Anterior cingulate cortex (tissue), 58 donors: ENCODE measurements at places on chromosomes 6 and 20.
A peak's percentile ranks its signal among the peaks of the same experiment; 100 is the strongest.

GRCh38 chr6:81749707-81750106 lies 2.8 kb downstream of the TENT5A start:
- DNase-seq = no peak

DNA sequence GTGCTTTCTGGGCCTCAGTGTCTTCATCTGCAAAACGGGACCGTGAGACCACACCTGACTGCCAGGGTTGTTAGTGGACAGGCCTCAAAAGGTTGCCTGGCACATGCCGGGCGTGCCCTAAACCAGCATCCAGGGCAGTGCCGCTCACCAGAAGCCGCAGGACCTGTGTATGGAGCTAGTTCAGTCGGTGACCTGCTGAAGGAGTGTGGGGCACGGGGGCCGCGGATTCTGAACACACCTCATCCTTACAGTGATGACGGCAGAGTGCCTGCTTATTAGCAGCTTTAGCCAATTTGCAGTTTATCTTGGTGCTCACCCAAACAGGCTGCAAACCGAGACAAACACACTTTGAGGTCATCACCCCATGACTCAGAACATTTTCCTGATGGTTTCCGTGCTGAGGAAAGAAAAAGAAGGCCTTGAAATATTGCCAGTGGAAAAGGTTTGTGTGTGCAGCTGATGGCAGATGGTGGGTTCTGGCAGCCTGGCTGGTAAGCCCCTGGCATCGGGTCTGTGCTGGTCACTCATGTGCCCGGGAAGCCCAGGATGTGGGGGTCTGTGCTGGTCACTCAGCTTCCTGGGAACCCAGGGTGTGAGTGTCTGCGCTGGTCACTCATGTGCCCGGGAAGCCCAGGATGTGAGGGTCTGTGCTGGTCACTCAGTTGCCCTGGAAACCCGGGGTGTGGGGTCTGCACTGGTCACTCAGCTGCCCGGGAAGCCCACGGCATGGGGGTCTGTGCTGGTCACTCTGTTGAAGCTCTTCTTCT lies 153.8 kb downstream of the ERMARD start:
- no peak for DNase-seq

DNA sequence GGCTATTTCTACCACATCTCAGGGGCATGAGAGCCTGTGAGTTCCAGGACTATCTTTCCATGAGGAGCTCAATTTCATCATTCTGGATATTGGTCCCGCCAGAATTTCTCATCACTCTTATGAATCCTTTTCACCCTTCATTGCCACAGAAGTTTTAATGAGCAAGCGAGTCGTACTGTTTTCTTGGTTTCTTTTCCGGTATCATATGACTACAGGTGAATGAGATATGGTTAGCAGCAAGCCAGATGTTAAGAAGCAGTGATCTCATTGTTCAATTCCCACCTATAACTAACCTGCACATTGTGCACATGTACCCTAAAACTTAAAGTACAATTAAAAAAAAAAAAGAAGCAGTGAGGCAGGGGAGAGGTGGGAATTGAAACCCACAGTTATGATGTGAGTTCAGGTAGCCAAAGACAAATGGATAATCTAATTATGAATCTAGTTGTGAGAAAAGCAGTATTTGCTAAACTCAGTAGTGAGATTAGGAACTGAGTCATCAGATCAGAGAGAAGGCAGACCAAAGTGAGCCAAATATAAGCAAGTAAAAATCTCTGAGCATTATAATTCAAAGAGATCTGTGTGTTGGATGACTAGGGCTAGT lies 78.0 kb upstream of the ELOVL5 start:
- DNase-seq = no peak

GRCh38 chr20:48192109-48192508 lies 406.8 kb upstream of the SULF2 start:
- no peak for DNase-seq

DNA sequence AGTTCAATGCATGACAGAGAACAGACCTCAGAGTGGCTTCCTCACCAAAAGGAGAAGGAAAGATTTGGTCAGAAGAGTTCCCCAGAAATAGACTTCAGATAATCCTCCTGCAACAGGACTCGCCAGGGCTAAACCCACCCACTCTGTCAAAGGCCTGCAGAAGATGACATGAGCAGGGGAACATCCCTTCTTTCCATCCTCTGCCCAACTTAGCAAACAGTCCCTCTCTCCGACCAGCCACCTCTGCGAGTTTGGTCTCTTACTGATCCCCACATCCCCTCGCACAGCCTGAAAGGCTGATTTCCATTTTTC lies 7.5 kb downstream of the NFATC2 start:
- no peak for DNase-seq

DNA sequence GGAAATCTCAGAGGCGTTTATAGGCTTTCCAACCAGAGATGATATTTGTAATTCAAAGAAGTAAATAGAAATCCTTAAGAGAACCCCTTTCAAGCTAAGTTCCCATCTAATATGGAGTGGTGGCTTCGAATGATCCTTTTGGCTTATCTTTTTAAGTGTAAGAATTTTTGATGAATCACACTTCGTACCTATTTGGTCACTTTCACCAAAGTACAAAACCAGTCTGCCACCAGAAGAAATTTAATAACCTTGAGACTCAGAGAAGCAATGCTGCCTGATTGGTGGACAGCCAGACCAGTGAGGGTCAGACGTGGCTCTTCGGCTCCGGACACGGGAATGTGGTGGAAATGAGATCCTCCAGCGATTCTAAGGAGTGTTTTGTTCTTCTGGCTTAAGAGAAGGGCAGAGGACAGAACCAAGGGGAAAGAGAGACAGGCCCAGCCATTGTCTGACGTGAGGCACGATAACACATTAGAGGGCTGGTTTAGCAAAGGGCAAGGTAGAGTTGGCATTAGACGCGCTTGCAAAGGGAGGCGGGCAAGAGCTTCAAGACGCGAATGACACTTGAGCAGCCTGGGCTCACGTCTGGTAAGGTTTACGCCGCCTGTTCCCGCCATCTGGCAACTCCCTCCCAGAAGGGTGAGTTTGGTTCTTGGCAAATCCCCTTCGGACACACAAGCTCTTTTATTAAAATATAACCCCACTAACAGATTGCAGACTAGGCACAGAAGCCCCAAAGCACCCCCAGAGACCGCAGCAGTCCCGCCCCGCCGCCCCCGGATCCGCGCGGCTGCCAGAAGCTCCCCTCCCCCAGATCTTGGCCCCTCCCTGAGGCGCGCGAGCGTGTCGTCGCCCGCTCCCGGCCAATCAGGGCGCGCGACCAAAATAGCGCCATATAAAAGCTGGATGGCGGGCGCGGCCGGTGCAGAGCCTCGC lies 50.0 kb upstream of the EZR start:
- peak; percentile 32 for DNase-seq

DNA sequence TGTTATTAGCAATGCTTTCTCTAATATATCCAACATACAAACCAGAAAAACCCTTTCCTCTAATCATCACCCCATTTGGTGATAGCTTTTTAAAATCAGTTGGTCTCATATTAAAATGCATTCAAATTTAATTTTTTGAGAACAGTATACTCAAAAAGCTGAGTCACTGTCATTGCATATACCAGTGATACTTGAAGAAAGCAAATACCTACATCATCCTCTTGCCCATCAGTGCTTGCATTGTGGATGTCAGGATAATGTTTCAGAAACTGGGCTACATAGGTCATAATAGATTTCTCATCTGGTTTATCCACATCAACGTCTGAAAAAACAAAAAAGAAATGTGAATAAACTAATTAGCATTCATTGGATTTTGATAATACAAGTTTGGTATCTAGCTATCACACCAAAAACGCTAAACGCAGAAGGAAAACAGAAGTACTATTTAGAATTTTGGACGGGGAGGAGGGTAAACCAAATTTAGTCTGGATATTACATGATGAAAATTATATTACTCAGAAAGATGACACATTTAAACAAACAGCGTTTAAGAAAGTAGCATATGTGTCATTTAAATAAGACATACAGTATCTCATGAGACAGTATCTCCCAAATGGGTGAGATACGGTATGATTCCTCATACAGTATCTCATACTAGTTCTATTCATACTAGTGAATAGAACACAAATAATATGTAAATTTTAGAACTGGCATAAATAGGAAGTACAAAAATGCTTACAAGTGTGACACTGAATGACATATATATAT lies 134.6 kb downstream of the SYNE1 start:
- no peak for DNase-seq

DNA sequence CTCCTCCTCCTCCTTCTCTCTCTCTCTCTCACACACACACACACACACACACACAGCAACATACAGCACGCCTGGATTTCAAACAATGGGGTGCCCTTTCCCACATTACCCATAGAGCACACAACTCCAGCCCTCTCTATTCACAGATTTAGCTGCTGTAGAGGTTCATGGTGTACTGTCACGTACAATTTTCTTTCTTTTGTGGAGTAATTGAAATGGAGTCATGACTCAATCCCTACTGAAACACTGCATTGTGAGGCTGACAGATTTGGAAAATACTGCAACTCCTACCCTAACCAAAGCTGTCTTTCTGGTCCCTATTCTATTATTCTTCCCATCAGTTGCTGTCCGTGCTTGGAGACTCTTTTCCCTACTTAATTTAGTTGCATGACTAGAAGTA lies 166.9 kb downstream of the EDN1 start:
- no peak for DNase-seq

GRCh38 chr6:155694419-155694790 lies 238.8 kb upstream of the NOX3 start:
- DNase-seq = no peak

GRCh38 chr6:147749331-147749730 lies 240.8 kb downstream of the SAMD5 start:
- DNase-seq = no peak

DNA sequence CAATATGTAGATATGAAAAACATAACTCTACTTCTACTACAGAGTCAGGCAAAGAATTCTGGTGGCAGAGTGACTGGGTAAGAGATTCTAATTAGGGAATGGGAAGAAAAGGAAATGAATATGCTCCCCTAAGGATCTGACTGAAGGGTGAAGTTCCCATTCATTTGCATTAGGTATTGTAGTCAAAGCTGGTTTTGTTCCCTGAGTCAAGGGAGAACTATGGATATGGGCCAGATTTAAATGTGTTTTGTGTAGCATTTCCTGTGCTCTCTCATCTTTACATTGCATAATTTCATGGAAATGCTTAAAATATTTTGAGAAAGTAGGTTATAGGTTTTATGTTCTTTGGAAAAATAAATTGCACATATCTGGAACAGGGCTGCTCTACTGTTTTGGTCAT lies 299.7 kb downstream of the BTBD3 start:
- no peak for DNase-seq
